ENCODE measurements at places on chromosomes 3 and 15.

GRCh38 chr3:102038477-102039142 lies 189.3 kb downstream of the NFKBIZ start:
- no peak for DNase-seq

DNA sequence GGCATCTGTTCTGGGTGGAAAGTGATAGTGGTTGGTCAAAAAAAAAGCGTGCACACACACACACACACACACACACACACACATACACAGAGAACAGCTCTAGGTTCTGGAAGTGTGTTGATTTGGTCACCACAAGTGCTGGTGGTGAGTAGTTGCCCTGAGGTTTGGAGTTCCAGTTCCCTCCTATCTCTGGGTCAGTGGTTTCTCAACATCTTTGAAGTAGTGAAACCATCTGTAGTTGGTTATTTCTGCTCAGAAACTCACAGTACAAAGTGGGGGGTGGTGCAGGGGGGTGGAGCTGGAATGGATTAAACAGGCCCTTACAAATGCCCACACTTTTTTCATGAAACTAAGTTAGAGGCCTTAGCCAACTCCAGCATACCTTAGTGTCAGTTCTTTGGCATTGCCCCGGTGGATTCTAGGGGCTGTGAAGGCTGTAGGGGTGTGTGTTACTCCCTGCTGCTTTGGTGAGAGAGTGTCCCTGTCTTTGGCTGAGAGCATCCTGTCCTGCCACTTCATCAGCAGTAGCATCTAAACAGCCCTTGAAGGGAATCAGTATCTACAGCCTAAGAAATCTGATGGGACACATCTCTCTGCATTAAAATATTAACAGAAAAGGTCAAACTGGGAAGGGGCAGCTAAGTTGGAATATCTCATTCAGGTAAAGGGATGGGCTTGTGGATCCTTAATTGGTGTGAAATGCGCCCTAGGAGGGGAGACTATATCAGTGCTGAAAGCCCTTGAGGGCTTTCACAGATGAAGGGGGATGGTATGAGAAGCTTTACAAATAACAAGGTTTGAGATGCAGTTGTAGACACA lies 20.6 kb downstream of the SMAD3 start:
- DNase-seq: no peak

GRCh38 chr3:153640689-153641665 lies 479.0 kb downstream of the RAP2B start:
- no peak for DNase-seq

DNA sequence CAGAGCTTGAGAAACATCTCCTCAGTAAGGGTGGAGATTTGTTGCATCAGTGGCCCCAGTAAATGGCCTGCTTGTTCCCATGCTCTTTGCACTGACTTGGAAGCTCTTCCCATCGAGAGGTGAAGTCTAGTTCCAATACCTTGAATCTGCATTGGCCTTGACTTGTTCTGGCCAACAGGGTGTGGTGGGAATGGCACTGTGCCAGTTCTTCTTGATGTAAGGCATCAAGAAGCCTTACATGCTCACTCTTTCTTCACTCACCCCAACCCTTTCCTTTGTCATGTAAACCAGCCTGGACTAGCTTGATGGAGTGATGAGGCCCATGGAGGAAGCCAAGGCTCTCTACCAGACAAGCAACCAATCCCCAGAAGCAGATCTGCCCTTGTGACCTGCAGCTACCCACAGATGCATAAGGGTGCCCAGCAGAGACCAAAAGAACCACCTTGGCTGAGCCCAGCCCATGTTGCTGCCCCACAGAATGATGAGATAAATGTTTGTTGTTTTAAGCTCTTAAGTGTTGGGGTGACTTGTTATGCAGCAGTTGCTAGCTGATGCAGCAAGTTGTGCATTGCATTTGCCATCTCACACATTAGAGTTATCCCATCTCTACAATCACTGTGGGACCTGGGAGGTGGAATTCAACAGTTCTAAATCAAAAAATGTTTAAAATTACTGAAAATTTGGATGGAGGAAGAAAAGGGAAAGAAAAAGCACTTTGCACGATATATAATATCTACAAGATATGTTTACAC lies 11.1 kb upstream of the MGLL start:
- no peak for DNase-seq

GRCh38 chr15:87582169-87582568 lies 674.4 kb downstream of the NTRK3 start:
- DNase-seq: no peak

DNA sequence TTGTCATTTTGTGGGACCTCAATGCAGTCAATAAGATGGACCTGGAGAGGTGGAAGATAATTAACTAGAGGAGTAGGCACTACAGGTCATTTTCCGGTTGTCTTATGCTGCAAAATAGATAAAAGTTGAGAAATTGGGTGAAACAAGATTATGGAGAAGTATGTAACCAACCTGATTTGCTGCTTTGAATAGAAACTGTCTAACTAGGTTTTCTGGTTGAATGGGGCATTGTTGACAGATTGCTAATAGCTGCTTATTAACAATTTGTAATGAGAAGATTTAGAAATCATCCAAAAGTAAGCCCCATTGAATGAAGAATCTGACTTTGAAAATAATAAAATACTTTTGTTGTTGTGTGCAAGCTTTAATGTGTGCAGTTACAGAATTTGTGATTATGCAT lies 26.2 kb downstream of the PIAS1 start:
- DNase-seq: no peak

DNA sequence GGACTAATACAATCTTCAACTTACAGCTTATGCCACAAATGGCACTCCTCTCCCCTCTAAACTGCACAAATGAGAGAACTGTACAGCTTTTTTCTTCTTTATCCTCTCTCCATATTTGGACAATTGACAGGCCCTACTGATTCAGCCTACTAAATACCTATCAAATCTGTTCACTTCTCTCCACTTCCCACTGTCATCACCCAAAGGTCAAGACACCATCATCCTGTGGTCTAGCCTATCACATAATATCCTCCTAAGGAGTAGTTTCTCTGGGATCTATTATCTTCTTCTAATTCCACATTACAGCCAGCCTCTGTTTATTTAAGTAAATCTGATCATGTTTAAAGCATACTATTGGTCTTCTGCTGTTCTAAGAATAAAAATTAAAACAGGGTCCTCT lies 33.0 kb upstream of the SLC12A8 start:
- no peak for DNase-seq

DNA sequence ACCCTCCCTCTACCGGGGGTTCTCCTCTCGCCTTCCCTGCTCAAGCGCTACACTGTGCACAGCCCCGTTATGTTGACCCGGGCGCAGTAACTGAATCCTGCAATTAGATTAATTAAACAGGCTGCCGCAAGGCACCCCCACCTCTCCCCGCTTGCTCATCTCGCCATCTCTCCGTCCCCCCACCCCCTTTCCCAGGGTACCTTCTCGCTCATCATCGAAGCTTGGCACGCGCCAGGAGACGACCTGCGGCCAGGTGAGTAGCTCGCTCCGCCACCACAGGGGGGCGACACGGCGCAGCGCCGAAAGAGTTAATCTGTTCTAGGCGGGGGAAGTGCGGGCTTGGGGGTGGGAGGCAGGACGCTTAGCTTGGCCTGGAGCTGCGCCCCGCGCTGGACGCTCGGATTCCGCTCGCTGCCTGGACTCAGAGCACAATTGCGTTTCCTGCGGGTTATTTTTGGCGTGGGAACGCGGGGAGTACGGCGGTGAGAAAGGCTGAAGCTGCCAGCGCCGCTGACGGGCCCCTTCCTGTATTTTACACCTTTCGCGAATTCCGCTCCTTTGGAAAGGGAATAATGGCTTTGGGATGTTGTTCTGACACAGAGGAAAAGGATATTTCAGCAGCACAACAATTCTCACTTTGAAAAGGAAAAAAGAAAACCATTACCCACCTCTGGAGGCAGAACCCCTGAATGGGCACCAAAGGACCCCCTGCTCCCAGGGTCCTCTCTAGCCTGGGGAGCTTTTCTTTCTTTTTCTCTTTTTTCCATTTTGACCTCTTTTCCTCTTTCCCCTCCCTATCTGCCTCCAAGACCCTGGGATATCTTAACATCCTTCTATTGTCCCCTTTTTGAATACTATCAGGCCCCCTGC lies 1.5 kb downstream of the DLL4 start:
- DNase-seq: no peak

DNA sequence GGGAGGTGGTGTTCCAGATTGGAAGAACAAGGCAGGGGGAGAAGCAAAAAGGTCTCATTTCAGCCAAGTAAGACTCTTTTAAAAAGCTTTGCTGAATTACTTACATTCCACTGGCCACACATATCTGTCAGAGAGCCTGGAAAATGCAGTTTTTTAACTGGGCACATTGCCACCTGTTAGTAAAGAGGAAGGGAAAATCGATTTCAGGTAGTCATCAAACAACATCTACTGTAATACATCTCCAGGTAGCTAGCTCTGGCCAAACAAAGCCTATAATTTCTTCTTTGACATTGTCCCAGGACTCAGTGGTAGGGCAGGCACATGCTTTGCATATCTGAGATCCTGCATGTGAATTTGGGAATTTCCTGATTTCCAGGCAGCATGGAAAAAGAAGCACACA lies 480.7 kb upstream of the SUCLG2 start:
- DNase-seq: no peak

GRCh38 chr3:125154800-125155269 lies 57.7 kb downstream of the SLC12A8 start:
- no peak for DNase-seq

- no peak for DNase-seq
Measured at GRCh38 chr15:95880630-95881029, 449.9 kb upstream of the NR2F2 start.

DNA sequence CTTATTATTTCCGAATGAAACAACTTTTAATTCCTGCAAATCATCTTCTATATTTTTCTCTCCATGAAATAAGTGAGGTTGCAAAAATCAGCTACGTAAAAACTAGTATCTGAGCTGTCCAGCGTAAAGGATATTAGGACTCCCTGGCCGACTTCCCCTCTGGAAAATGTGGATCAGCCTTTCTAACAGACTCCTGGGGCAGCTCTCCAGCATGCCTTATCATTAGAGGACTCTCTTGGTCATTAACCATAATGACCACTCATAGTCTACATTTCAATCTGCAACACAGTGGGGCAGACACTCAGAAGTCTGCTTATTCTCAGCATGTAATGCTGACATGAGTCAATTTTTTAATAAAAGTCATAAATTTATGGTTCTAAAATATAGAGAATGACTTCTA lies 130.1 kb downstream of the MAGI1 start:
- no peak for DNase-seq

- DNase-seq: no peak
Measured at GRCh38 chr3:159245871-159246270, 444.0 kb downstream of the MFSD1 start.

GRCh38 chr3:61985020-61985419 lies 388.3 kb downstream of the FEZF2 start:
- DNase-seq: no peak

- no peak for DNase-seq
Measured at GRCh38 chr3:193794002-193794881, 201.2 kb downstream of the OPA1 start.

- no peak for DNase-seq
Measured at GRCh38 chr15:95416576-95416975, 913.9 kb upstream of the NR2F2 start.

- DNase-seq: no peak
Measured at GRCh38 chr3:88142094-88142624, 7.6 kb upstream of the C3orf38 start.

GRCh38 chr15:97899981-97900380 lies 60.5 kb upstream of the ARRDC4 start:
- DNase-seq: no peak

DNA sequence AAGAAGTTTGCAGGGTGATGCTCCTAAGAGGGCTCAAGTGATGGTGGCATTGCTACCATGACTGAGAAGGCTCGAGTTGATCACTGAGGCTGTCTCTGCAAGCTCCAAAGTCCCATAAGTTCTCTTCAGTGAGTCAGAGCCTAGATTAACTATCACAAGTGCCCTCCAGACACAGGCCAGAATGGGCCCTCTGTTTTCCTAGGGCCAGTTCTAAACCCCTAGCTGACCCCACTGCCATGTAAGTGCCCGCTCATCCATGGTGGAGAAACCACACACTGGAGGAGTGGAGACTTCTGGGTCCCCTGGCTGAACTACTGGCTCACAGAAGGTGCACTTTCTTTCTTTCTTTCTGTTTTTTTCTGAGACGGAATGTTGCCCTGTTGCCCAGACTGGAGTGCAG lies 87.6 kb upstream of the WNT5A start:
- DNase-seq: no peak

- DNase-seq: no peak
Measured at GRCh38 chr15:81955382-81956062, 90.3 kb downstream of the MEX3B start.

- DNase-seq: no peak
Measured at GRCh38 chr15:31468911-31469785, 142.5 kb downstream of the KLF13 start.

- DNase-seq: no peak
Measured at GRCh38 chr3:188832146-188832545, 339.6 kb upstream of the TPRG1 start.

- no peak for DNase-seq
Measured at GRCh38 chr3:58471025-58471887, 20.6 kb upstream of the KCTD6 start.

DNA sequence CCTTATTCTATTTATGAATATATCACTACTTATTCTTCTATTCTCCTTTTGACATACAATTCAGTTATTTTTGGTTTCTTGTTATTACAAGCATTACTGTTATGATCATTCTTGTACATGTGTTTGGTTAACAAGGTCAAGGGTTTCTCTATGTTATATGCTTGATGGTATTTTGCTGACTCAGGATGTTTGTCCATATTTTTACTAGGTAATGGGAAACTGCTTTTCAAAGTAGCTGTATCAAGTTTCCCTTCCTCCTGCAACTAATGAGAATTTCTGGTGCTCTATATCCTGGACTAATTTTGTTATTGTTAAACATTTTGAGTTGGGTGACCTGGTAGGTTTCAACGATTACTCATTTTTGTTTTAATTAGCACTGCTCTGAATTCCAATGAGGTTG lies 841.0 kb downstream of the OTOL1 start:
- no peak for DNase-seq

- no peak for DNase-seq
Measured at GRCh38 chr15:93044301-93045190, 44.5 kb downstream of the RGMA start.

GRCh38 chr3:11913316-11913715 lies 66.6 kb upstream of the TAMM41 start:
- no peak for DNase-seq

GRCh38 chr15:32794973-32795372 lies 77.2 kb downstream of the GREM1 start:
- DNase-seq: no peak

GRCh38 chr3:59797533-59797932 lies 747.7 kb upstream of the CFAP20DC start:
- no peak for DNase-seq

All from substantia nigra (tissue), 51 donors.